Esophagus mucosa (tissue), 1 donor: ENCODE measurements at places on chromosomes 13 and 19. TPM values are rescaled to one million over a fixed set of nuclear protein-coding genes. Genes with fewer than 3 reads are reported as not detected.

Gene BRME1
- 5.7 TPM for total RNA-seq

Gene KANK3
- total RNA-seq, result 1.6 TPM

Gene SOHLH2
- 0.16 TPM for total RNA-seq

DNA sequence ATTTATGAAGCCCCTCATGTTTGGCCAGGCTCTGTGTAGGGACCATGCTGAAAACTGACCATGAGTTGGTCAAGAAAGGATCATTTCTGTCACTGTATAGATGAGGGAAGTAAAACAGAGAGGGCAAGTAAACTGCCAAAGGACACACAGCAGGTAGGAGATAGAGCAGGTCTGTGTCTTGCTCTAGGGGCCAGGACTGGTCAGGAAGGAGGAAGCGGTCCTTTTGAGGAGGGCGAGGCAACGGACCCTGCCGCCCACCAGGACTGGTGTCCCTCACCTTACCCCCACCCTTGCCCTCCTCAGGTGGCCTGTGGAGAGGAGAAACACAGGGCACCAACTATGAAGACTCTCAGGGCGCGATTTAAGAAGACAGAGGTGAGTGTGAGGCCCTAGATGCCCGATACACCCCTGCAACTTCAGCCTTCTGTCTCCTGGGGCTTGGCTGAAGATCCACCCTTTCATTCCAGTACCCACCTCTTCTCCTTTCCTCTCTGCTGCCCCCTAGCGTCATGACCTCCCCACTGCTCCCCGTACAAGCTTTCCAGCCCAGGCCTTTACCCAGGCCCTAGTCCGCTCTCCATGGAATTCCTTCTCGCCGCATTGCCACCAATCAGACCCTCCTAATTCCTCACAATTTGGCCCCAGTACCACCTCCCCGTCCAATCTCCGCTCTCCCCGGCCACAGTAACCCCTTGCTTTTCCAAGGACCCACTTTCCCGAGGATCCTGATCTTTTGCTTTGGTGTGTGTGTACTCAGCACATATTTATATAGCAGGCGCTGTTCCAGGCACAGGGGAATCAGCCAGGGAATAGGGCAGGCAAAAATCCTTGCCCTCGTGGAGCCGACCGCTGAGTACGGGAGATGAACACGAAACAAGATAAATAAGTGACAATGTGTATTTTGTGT, 3.9 kb downstream of the ANKRD24 start:
- ATAC-seq, result peak; percentile 49

- no peak for ATAC-seq
These were observed 22.4 kb downstream of the ZNF329 start for GRCh38 chr19:58128041-58128685.

- ATAC-seq, result peak; percentile 86
These were observed 138.9 kb upstream of the RFC3 start for GRCh38 chr13:33678906-33679657.
